NCI-H774 (cell line): ENCODE measurements at places on chromosomes 6 and 20.

GRCh38 chr6:142478117-142478516, 176.3 kb downstream of the ADGRG6 start:
- no peak for DNase-seq

DNA sequence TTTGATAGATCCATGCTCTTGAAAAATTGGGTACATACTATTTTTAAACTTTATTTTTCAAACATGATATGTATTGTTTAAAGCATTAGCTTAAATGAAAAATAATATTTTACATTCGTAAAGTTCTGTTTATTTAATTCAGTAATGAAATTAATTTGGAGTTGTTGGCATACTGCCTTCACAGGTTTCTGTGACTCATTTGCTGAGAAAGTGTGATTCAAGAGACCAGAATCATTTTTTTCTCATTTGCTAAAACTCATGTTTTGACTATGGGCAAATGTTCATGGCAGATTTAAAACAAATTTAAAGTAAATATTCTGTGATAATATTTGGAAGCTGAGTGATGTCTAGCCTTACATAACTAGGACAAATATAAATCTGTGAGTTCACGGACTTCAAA, 230.4 kb downstream of the BCKDHB start:
- no peak for DNase-seq

DNA sequence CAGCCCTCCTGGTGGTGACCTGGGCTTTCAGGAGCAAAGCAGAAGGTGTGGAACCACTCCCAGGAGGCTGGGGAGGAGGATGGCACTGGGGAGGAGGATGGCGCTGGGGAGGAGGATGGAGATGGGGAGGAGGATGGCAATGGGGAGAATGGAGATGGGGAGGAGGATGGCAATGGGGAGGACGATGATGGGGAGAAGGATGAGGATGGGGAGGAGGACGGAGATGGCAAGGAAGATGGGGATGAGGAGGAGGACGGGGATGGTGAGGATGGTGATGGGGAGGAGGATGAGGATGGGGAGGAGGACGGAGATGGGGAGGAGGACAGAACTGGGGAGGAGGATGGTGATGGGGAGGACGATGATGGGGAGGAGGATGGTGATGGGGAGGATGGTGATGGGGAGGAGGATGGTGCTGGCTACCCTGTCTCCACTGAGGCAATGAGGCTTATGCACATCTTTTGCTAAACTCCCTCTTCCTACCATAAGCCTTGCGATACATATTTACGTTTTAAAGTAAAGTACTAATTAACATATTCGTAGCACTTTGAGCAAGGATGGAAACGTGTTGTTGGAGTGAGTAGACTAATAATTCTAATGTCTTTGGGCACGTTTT, 7.4 kb downstream of the SMOC2 start:
- DNase-seq = no peak

DNA sequence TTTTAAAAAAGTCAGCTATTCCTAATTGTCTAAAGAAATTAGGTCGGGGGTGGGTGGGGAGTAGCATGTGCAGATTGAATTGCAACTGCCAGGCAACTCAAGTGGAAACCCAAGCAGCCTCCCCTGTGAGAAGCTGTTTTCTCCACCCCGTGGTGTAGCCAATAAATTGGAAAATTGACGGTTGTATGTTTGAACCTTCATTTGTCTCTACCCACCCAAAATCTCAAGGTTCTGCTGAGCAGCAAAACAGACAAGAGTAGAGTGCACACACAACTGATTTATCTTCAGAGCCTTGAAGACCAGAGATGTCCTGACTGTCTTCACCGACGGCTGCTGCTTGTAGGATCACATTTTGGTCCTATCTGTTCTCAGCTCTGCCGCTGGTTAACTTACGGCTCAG, 88.5 kb downstream of the DTD1 start:
- no peak for DNase-seq

DNA sequence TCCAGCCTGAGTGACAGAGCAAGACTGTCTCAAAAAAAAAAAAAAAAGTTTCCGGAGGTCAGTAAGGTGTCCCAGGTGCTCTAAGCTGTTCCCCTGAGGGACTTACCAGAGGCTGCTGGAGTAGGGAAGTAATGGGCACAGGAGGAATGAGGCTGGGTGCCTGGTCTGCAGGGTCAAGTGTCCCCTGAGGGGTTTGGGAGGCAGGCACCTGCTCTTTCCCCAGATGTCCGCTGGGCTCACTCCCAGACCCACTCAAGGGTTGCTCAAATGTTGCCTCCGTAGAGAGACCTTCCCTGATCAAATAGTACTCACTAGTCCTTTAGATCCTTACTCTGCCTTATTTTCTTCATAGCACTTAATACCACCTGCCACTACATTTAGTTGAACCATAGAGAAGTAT, 5.4 kb upstream of the MAPK13 start:
- DNase-seq = no peak
